ENCODE measurements at places on chromosomes 1 and 21. TPM values are rescaled to one million over a fixed set of nuclear protein-coding genes. Genes with fewer than 3 reads are reported as not detected.

- no peak overlapping the region for H3K27ac ChIP-seq
- no peaks in the 10 kb centered on the region for H3K27me3 ChIP-seq
- no peak overlapping the region for H3K4me3 ChIP-seq
- no peak for DNase-seq
- no peaks in the 10 kb centered on the region for H3K36me3 ChIP-seq
- no peaks in the 10 kb centered on the region for H3K4me1 ChIP-seq
These were observed 103.6 kb downstream of the SMYD2 start for GRCh38 chr1:214384373-214385079.

DNA sequence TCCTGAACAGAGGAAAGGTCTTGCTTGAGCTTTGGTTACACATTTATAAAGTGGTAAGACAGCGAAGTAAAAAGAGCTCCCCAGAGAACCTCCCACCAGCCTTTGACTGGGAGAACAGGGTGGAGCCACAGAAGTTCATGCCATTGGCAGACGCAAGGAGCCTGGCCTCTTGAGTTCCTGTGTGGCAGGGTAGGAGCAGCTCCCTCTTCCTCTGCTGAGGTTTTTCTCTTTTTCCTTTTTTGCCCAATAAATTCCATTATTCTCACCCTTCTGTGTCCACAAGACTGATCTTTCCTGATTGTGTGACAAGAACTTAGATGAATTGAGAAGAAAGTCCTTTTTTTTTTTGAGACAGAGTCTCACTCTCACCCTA, 4.3 kb downstream of the THEM4 start:
- H3K27me3 ChIP-seq: no peaks in the 10 kb centered on the region
- H3K4me3 ChIP-seq: no peak overlapping the region
- no peaks in the 10 kb centered on the region for H3K4me1 ChIP-seq
- H3K36me3 ChIP-seq: no peaks in the 10 kb centered on the region

- H3K27ac ChIP-seq: no peak overlapping the region
- peaks cover 99% of the 10 kb centered on the region for H3K36me3 ChIP-seq
- H3K27me3 ChIP-seq: no peaks in the 10 kb centered on the region
- no peak for DNase-seq
- no peaks in the 10 kb centered on the region for H3K4me1 ChIP-seq
- no peak overlapping the region for H3K4me3 ChIP-seq
These were observed 8.7 kb upstream of the TNFRSF4 start for GRCh38 chr1:1222575-1223225.

DNA sequence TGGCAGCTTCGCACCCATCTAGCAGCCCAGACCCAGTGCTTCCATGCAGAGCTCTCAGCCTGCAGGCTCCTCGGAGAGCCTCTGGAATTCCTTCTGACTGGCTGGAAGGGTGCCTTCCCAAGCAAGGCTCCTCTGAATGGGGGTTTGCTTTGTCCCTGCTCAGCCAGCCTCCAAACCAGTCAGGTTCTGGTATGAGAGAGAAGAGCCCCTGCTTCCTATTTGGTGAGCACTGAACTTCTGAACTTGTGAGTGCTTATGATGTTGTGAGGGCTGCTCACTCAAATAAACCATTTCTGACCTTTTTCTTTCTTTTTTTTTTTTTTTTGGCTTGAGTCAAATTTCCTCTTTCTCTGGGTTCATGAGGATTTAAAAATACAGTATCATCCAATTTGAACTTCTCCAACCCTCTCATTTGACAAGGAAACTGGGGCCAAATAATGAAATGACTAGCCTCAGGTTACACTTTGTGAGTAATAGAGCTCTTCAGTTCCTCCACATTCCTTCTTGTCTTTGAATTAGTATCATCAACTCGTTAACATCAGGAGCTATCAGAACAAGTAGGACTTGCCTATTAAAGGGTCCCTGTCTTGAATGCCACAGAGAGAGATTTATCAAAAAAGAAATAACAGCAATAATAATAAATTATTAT, 39.6 kb downstream of the GFI1 start:
- no peak overlapping the region for H3K4me3 ChIP-seq
- H3K4me1 ChIP-seq: no peaks in the 10 kb centered on the region
- no peaks in the 10 kb centered on the region for H3K27me3 ChIP-seq
- no peak for DNase-seq

GRCh38 chr1:226661965-226662364, 77.1 kb downstream of the ITPKB start:
- DNase-seq: no peak
- peak overlapping the region; percentile 65 for H3K27ac ChIP-seq
- no peaks in the 10 kb centered on the region for H3K27me3 ChIP-seq
- no peaks in the 10 kb centered on the region for H3K4me1 ChIP-seq
- no peak overlapping the region for H3K4me3 ChIP-seq

DNA sequence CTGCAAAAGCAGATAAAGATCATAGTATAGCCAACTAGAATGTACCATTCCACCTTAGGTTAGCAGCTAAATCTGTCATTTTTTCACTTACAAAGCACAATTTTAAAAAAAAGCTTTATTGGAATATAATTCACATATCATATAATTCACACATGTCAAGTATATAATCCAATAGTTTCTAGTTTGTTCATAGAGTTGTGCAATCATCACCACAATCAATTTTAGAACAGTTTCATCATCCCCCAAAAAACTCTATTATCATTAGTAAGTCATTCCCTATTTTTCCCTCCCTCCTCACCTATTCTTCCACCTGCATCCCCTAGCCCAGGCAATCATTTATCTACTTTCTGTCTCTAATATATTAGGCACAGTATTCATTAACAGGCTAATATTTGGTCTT, 32.0 kb upstream of the INSL5 start:
- H3K36me3 ChIP-seq: no peaks in the 10 kb centered on the region
- no peak overlapping the region for H3K4me3 ChIP-seq
- H3K4me1 ChIP-seq: no peaks in the 10 kb centered on the region
- no peak for DNase-seq

- no peaks in the 10 kb centered on the region for H3K27me3 ChIP-seq
- H3K27ac ChIP-seq: peak overlapping the region; percentile 28
- H3K36me3 ChIP-seq: peaks cover 6% of the 10 kb centered on the region
- H3K4me3 ChIP-seq: no peak overlapping the region
- no peak for DNase-seq
These were observed 23.2 kb upstream of the PTTG1IP start for GRCh38 chr21:44896561-44897286.

GRCh38 chr1:3651026-3651929, 1.0 kb upstream of the TP73 start:
- H3K27me3 ChIP-seq: peaks cover 25% of the 10 kb centered on the region
- H3K4me1 ChIP-seq: peaks cover 3% of the 10 kb centered on the region
- no peak for DNase-seq

GRCh38 chr1:245742896-245743295, 588.1 kb downstream of the KIF26B start:
- no peaks in the 10 kb centered on the region for H3K4me1 ChIP-seq
- H3K27ac ChIP-seq: no peak overlapping the region
- H3K4me3 ChIP-seq: no peak overlapping the region
- H3K36me3 ChIP-seq: no peaks in the 10 kb centered on the region
- DNase-seq: no peak

DNA sequence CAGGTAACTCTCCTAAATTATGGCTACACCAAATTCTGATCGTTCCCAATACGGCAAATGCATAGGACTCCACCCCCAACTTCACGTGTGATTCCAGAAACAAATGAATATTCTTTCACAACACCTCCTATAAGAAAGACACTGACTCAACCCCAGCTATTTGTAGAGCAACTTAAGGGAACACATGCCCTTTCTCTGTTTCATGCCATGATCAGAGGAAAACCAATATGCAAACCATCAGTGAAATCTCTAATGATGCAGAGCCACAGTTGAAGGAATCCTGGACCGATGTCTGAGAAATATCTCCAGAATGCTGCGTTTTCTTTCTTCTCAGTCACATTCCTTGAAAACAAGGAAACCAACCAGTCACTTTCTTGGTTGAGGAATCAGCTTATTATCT, 164.2 kb upstream of the PTBP2 start:
- H3K27me3 ChIP-seq: no peaks in the 10 kb centered on the region
- H3K4me3 ChIP-seq: no peak overlapping the region
- H3K4me1 ChIP-seq: no peaks in the 10 kb centered on the region

DNA sequence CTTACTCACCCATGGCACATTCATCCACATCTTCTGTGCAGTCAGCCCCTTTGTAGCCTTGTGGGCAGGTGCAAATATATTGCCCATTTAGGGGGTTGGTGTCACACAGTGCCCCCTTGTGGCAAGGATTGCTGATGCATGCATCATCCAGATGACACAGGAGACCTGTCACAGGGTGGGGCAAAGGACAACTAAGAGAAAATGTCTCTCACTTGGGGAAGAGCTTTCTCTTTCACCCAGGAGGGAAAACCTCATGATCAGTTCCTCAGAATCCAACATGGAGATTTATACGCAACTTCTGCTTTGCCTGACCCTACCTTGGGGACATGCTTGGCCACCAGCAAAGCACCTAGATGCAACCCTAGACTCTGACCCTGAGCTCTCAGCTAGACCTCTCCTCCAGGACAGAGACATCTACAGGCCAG, 71.8 kb upstream of the ADAM30 start:
- DNase-seq: peak; percentile 75
- no peaks in the 10 kb centered on the region for H3K27me3 ChIP-seq
- H3K4me3 ChIP-seq: no peak overlapping the region
- no peaks in the 10 kb centered on the region for H3K4me1 ChIP-seq
- H3K36me3 ChIP-seq: no peaks in the 10 kb centered on the region

- H3K27ac ChIP-seq: no peak overlapping the region
- H3K36me3 ChIP-seq: peaks cover 13% of the 10 kb centered on the region
- no peaks in the 10 kb centered on the region for H3K27me3 ChIP-seq
These were observed 10.1 kb downstream of the TMEM63A start for GRCh38 chr1:225872075-225872430.

GRCh38 chr21:34235514-34235913, 128.3 kb upstream of the KCNE2 start:
- no peaks in the 10 kb centered on the region for H3K36me3 ChIP-seq
- H3K27me3 ChIP-seq: no peaks in the 10 kb centered on the region
- peak; percentile 32 for DNase-seq
- H3K4me3 ChIP-seq: no peak overlapping the region

GRCh38 chr1:159951551-159951950, 2.5 kb downstream of the SLAMF9 start:
- no peaks in the 10 kb centered on the region for H3K27me3 ChIP-seq
- no peak overlapping the region for H3K27ac ChIP-seq
- H3K4me1 ChIP-seq: no peaks in the 10 kb centered on the region
- DNase-seq: no peak

The CITED4 gene
- polyA plus RNA-seq: 4.9 TPM

The KCND3 gene
- 1.8 TPM for polyA plus RNA-seq

The HMGCS2 gene
- polyA plus RNA-seq: 14.6 TPM

The GUCA2A gene
- polyA plus RNA-seq: 1,041 TPM

The RGS16 gene
- 0.27 TPM for polyA plus RNA-seq

The OSCP1 gene
- polyA plus RNA-seq: 1.4 TPM

The NUP210L gene
- 0.03 TPM for polyA plus RNA-seq

The ADAMTS5 gene
- polyA plus RNA-seq: 0.27 TPM

The HDAC1 gene
- polyA plus RNA-seq: 107 TPM

The C1QTNF12 gene
- 39.8 TPM for polyA plus RNA-seq

The ACKR1 gene
- polyA plus RNA-seq: 96.8 TPM

The POGK gene
- 4.6 TPM for polyA plus RNA-seq

Data from small intestine (tissue), 16 donors.